ENCODE measurements at places on chromosomes 11 and 22.

DNA sequence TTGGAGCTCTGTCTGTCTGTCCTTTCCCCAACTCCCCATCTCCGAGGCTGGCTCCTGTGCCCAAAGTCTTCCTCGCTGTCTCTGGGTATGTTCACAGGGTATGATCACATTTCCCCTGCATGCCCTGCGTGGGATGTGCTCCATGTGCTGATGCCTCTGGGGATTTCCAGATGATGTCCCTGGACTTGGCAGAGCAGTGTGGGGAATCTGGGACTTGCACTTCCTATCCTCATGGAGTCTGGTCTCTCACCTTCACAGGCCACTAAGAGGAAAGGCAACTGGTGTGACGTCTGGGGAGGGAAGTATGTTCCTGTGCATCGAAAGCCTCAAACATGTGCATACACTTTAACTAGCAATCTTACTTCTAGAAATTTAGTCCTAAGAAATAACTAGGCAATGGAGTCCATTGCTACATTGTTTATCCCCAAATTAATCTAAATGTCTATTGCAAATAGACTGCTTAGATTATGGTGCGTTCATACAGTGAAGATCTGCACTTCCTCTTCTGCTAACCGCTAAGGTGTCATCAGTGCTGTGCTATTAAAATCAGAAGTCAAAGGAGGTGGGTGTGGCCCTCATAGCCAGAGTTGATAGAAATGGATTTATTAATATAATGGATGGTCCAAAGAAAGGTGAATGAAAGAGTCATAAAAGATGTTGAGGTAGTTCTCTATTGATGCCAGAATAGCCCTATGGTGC, 20.8 kb downstream of the TIMP3 start:
- no peak for DNase-seq

GRCh38 chr11:60942970-60943565, 8.9 kb downstream of the SLC15A3 start:
- DNase-seq = no peak

DNA sequence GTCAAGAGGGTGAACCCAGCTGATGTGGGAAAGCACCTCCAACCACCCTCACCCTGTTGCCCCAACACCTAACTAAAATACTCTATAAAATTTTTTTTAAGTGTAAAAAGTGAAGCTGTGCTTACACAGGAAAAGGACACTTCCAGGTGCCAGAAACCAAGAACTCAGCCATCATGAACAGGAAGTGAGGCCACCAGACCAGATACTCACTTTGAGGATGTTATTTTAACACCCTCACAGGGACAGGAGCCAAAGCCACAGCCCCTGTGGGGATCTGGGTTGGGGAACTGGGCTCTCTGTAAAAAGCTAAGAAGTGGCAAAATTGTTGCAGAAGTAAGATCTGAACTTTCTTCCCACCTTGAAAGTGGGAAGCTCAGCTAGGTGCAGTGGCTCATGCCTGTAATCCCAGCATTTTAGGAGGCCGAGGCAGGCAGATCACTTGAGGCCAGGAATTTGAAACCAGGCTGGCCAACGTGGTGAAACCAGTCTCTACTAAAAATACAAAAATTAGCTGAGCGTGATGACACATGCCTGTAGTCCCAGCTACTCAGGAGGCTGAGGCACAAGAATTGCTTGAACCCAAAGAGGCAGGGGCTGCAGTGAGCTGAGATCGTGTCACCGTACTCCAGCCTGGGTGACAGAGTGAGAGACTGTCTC, 3.8 kb downstream of the RSPH14 start:
- no peak for DNase-seq

DNA sequence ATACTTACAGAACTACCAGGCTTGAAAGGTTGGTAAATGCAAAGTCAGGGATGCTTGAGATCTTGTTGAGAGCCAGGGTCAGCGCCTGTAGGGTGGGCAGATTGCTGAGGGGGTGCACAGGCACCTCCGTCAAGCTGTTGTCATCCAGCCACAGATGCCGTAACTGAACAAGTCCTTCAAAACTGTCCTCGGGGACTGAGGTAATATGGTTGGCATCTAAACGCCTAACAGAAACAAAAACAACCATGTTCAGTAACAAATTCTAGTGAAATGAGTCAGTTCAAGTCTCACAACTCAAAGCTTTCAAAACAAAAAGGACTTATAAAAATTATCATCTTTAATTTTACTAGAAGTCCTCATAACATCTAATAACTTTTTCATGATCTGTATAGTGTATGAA, 22.2 kb upstream of the CCDC34 start:
- peak; percentile 45 for DNase-seq

GRCh38 chr11:74437441-74438042, 29.8 kb downstream of the KCNE3 start:
- DNase-seq = no peak

DNA sequence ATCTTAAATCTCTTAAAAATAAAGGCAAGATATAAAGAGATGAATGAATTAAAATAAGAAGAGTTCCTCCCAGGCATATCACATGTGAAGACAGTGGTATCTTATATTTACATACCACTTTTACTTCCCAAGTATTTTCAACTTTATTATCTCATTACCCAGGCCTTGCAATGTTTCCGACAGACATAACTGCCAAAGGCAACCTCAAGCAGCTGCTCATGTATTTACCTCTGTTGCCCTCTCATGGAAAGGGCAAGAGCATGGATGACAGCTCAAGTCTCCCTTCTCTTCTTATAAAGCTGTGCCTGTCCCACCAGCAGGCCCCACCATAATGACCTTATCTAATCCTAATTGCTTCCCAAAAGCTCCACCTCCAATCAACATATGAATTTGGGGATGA, 894.2 kb downstream of the NTM start:
- no peak for DNase-seq

DNA sequence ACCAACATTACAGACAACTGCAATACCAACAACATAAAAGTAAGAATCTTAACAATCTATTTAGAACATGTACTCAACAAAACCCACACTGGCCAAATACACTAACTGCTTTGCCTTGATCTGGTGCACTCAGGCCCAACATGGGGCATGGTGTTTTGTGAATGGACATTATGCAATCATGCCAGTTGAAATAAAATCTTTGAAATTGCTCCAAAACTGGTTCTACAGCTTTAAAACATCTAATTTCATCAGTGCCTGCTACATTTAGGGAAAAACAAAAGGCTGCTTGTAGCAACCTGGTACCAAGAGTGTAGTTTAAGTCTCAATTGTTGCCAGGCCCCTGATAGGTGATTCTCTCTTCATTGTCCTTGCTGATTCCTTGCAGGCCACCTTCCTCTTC, 3.3 kb upstream of the CTR9 start:
- no peak for DNase-seq

DNA sequence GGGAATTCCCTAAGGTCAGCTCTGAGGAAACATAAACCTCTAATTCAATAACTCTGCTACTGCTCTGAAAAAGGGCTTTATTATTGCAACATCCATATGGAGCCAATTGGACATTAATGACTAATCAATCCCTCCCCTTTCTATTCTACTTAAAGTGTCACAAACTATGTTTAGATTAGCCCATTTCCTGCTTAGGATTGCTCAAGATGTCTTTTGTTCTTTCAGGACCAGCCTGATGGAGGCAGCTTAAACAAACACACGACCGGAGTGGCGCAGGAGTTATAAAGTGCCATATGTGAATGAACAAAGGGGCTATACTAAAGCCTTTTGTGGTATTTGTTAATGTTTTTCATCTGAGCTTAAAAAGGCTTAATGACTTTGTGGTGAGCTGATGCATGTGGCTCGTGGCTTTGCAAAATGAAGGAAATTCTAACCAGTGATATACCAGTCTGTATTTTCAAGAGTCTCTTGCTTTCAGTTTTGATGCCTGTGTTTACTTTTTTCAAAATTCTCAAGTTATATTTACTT, 354.4 kb downstream of the SOX6 start:
- peak; percentile 90 for DNase-seq

GRCh38 chr11:105081412-105082150, 36.4 kb upstream of the CARD16 start:
- no peak for DNase-seq

GRCh38 chr22:22884010-22884887, 3.4 kb upstream of the IGLL5 start:
- DNase-seq = no peak

- no peak for DNase-seq
Measured at GRCh38 chr11:67374571-67375281, 1.3 kb upstream of the CLCF1 start.

DNA sequence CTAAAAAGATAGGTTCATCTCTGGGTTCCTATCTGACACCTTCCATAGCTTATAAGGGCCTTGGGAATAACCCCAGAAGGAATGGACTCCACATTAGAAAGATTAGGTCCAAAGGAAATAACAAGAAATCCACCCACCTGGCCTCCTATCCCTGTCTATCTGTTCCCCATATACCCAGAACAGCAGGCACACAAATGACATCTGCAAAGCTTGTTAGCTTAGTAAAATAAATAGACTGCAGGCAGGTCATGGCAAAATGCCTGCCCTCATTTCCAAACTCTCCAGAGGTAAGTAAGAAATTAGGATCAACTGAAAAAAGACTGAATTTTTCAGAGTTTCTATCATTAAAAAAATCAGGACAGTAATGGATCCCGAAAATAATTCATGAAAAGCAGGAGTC, 489.5 kb downstream of the DLG2 start:
- no peak for DNase-seq

DNA sequence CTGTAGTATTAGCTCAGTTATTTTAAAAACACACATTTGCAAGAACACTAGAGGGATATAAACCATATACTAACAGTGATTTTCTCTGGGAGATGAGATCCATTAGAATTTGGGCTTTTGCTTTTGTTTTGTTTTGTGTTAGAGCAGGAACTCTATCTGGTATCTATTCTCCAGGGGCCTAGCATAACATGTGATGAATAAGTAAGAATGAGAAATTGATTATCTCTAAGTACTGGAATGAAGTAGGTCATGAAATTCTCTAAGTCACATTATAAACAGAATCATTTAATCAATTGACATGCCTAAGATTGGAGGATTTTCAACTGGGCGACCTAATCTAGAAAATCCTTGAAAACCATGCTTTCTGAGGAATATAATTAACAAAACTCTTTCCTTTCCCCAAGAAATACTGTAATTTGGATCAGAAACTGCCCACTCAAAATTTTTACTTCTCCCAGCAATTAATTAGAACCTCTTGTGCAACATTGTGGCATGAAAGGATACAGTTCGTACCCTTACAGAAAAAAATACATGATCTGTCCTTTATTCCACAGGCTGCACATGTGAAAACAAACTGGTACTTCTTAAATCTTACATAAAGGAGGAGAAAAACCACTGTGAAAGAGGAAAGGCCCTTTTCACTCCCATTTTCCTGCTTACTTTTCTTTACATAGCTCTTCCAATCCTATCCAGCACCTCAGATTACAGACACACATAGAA, 93.5 kb downstream of the MRTFA start:
- DNase-seq = no peak

DNA sequence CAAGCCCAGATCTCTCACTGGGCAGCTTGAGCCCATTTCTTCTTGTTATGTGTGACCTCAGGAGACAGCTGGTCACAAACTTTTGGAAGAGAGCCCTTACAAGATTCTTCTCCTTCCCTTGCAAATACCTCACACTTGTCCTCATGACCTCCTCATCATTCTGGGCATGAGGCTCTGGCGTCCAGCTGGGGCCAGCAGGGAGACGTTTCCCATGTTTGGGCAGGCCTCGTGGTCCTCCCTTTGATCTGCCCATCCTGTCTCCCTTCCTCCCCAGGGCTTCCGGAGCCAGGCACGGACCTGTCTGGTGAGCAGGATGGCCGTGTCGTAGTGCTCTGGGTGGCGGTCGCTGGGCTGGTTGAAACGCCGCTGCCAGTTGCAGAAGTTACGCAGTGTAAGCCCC, 9.7 kb downstream of the ADAMTS8 start:
- DNase-seq = no peak

DNA sequence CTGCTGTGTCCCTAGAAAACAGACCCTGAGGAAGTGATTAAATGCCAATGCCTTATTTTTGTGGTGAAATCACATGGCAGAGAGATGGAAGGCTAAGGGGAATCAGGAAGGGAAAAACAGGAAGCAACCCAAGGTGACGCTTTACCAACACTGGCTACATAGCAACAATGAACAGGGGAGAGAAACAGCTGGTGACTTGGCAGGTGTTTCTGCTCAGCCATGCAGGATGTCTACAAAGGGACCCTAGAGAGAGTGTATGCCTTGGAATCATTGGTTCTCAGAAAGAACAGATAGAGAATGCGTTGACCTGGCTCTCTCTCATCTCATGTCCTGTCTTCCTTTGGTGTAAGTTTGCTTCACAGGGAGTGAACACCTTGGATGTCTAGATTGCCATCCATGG, 911.9 kb downstream of the OPCML start:
- no peak for DNase-seq

- DNase-seq = no peak
Measured at GRCh38 chr11:107184986-107185385, 166.7 kb upstream of the GUCY1A2 start.

- no peak for DNase-seq
Measured at GRCh38 chr11:72239313-72239848, 4.6 kb downstream of the PHOX2A start.

DNA sequence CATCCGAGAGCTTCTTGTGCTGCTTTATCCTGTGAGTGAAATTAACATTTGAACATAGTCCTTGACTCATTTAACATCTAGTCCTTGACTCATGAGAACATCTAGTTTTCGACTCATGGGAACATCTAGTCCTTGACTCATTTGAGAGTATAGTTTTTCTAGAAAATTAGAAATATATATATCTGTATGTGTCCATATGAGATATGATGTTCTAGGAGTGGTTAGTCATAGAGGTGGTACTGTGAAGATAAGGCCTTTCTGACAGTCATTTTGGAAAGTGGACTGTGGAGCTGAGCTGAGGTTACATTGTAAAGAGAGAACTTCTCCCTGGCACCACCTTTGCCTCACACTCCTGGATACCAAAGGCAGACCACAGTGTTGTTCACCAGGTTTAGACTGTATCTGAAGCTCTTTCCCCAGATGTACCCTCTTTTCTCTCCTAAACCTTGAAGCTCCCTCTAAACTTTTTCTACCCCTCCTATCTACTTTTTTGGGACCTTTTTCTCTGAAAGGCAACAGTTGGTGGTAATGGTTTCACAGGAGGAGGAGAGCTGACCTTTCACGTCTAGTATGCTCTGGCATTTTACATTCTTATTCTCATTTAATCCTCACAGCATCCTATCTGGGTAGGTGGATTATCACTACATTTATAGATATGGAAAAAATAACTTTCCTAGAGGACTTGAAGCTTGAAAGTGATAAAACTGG, 67.2 kb downstream of the PPP2R1B start:
- DNase-seq = no peak

DNA sequence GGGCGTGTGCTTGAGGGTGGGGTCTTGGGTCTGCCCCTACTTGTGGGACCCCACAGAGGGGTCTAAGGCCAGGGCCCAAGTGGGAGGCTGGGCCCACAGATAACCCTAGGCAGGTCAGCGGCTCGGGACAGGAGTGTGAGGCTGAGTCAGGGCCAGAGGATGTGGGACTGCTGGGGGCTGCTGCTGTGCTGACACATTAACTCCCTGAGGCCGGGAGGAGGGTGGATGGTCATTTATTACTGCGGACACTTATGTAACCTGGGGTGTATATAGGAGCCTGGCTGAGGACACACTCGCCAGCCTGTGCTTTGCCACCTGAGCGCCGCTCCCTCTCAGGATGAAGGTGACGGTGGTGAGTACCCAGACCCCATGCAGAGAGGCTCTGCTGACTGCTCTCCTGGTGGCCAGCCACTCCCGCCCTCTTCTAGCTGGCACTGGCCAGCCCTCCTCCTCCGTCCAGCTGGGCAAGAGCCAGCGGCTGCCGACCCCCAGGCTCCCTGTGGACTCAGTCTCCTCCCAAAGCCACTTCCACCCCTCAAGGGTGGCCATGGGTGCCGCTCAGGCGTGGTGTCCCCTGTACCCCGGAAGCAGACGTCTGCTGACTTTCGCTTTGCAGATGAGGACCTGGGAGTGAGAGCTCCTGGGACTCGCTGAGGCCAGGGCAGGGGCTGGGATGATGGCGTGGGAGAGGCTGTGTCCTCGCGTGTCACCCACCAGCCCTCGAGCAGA, at the start of gene MIOX:
Gene MIOX, plus strand, starts transcription at position 299 of the 729 bp plus-strand sequence. Its CDS starts 39 bp downstream, at position 338.
- DNase-seq = no peak

Measured in astrocyte of the cerebellum (primary cell).